NCI-H1436 treated with DMSO at 0.1 percent for 48 hours (cell line): ENCODE measurements at places on chromosomes 3 and 15.

- DNase-seq = no peak
Measured at GRCh38 chr3:196321162-196321561, 3.1 kb upstream of the DYNLT2B start.

- no peak for DNase-seq
Measured at GRCh38 chr3:171783626-171784025, 26.7 kb downstream of the PLD1 start.

DNA sequence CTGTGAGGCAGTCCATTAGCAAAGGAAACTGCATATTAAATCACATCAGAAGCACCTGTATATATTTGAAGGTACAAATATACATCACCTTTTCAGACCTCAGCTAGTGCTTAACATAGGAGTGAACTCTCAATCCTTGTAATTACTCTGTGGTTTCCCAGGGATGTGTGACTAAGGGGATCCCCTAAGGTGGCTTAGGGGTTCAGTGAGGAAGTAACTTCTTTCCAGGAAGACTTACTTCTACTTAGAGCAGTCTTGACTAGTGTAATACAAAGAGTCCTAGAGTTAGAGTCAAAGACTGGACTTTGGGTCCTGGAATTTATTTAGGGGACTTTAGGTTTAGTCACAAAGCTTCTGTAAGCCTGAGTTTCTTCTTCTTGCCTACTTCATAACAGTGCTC, 8.7 kb upstream of the SUMF1 start:
- no peak for DNase-seq

DNA sequence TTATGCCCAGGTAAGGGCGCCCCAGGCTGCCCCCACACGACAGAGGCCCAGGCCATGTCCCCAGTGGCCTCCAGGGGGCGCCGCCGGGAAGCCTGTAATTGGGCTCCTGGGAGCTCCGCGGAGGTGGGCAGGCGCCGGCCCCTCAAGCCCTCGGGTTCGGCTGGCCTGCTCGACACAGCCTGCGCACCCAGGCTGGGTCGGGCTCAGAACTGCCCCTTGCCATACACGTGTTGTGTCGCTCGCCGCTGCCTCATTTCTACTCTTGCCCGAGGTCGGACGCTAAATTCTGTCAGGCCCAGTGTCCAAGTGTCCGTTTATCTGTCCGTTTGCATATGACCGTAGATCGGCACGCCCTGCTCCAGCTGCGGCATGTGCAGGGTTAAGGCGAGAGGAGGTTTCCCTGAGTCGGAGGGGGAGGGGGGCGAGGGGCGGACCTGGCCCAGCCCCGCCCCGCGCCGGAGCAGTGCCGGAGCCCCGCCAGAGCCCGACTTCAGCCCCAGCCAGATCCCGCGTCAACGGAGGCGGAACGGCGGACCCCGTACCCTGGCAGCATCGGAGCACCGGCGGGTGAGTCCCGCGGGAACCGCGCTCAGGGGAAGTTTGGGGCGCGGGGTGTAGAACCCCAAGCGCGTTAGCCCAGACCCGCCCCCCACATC, at the start of gene KLHDC8B:
Gene KLHDC8B (plus strand): TSS at position 480 of the 656 bp plus-strand sequence. CDS start 1,172 bp downstream, outside the sequence.
- no peak for DNase-seq

GRCh38 chr3:5423523-5423922, 236.0 kb downstream of the EDEM1 start:
- no peak for DNase-seq

- no peak for DNase-seq
Measured at GRCh38 chr3:41364736-41365135, 165.4 kb downstream of the CTNNB1 start.

DNA sequence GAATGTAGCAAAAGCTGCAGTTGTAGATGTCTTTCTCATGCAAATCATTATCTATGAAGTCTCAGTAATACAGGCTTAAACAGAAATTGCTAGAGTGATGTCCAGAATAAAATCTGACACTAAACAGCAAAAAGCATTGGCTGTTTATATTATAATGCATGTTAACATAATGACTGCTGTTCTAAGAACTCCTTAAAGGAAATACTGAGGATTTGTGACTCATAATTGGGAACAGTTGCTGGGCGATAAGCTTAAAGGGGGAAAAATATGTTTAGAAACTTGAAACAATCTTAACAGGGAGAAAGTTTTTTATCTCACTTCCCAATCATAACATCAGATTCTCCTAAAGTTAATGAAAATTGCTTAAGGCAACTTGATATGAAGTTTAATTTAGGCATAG, 17.5 kb downstream of the TIPARP start:
- no peak for DNase-seq

GRCh38 chr3:177647876-177648275, 450.6 kb upstream of the TBL1XR1 start:
- no peak for DNase-seq

DNA sequence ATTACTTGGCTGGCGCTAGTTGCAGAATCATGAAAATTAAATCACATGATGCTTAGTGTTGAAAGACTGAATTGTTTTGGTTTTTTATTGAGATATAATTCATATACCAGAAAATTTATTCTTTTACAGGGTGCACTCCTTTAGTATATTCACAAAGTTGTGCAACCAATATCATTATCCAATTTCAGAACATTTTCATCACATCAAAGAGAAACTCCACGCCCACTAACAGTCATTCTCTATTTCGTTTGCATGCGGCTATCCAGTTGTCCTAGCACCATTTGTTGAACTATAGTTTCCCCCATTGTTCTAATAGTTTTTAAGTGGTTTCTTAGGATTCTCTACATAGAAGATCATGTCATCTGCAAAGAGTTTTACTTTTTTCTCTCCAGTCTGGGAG, 3.7 kb downstream of the EHD4 start:
- no peak for DNase-seq

GRCh38 chr15:27491666-27492621, 521.0 kb downstream of the GABRG3 start:
- DNase-seq = no peak

- DNase-seq = no peak
Measured at GRCh38 chr3:195914648-195915473, 6.5 kb upstream of the TNK2 start.

- DNase-seq = no peak
Measured at GRCh38 chr3:113495035-113495434, 19.9 kb downstream of the SPICE1 start.

DNA sequence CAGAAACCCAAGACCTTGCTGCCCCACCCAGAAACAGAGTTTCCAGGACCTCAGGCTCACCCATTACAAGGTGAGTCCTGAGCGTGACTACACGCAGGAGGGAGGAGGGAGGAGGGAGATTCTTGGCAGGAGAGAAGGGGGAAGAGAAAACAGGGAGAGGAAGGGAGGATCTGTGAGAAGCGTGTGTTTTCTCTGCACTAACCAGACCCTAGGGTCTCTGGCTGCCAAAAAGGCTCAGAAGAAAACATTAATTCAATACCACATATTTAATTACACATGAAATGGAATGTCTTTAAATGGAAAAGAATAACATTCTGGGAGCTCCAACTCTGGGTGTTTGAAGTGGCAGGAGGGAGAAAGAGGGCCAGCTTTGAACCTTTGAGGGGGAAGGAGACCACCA, 309.0 kb downstream of the NTRK3 start:
- no peak for DNase-seq

DNA sequence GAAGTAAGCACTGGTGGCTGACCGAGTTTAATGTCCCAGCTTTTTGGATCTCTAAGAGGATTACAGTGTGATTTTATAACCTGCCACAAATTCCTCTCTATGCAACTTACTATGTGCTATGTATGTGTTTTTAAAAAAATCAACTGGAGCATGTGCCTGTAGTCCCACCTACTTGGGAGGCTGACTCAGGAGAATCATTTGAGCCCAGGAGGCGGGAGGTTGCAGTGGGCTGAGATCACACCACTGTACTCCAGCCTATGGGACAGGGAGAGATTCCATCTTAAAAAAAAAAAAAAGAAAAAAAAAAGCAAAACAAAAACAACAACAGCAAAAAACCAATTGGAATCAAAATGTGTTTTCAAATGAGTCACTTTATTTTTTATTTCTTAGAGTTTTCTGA, 29.6 kb downstream of the DUT start:
- no peak for DNase-seq

GRCh38 chr3:75224412-75224811, 439.7 kb upstream of the FRG2C start:
- no peak for DNase-seq

GRCh38 chr3:24605511-24606028, 110.9 kb upstream of the THRB start:
- no peak for DNase-seq

GRCh38 chr15:74891469-74891868, 1.6 kb downstream of the MPI start:
- no peak for DNase-seq

- no peak for DNase-seq
Measured at GRCh38 chr3:9008550-9009255, 45.4 kb upstream of the RAD18 start.

DNA sequence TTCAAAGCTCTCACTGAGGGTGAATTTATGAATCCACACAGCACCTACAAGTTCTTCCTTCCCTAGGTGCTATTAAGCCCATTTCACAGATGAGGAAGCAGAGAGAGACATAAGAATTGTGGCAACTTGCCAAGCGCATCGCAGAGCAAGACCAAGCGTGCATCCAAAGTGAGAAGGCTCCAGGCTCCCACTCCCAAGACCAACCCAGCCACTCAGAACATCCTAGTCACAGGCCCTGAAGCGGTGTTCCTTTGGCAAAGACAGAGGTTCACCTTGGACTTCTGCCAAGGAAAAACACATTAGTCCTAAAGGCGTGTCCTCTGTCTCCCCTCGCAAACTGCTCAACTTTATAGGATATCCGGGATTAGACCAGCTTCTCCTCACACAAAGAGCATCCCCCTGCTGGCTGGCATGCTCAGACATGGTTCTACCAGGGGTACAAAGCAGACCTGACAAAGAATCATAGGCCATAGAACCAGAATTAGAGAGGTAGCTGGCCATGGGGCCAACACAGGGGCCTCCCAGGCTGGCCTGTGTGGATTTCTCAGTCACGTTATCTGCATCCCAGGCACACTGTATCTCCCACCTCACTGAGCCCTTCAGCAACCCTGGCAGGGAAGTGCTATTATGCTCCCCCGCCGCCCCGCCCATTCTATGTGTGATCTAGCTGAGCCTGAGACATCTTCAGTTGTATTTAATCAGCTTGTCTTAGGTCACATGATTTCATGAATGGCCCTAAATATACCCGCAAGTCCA, 160.2 kb downstream of the FOXP1 start:
- no peak for DNase-seq

DNA sequence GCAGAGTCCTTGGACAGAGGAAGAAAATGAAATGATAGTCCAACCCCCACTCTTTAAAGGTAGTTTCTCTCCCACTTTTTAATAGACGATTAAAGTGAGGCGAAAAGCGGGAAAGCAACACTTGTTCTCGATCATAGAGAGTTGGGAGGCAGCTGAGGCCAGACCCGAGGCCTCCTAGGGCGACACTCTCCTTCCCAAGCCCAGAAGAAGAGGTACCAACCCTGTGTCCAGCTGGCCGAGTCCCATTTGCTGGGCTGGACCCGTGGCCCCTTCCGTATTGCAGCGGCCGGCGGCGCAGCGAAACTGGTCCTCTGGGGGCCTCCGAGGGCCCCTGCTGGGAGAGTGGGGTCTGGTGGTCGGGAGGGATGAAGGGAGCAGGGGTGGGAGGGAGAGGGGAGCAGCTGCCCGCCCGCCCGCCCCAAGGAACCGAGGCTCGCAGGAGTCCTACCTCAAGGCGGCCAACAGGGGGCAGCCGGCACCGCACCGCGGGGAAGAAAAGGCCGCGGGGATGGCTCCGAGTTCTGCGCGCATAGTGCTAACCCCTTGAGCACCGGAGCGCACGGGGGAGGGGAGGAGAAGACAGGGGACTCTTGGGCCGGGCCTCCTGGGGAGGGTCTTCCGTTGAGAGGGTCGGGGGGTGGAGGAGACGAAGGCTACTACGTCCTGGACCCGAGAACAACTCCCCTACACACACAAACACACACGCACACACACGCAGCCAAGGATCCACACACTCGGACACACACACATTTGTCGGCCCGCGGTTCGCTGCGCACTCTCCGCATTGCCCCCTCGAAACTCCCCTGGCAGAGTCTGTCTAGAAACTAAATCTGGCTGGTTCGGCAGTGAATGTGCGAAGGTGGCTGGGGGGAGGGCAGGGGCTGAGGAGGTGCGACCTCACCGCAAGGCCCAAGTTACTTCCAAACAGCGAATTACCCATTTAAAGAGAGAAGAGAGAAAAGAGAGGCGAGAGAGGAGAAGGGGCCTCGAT, 2.0 kb downstream of the WNT5A start:
- DNase-seq = no peak

GRCh38 chr15:92166029-92166428, 227.7 kb upstream of the ST8SIA2 start:
- DNase-seq = no peak

GRCh38 chr15:81303244-81304225, 20.4 kb downstream of the STARD5 start:
- DNase-seq = no peak
